RWPE2 (cell line): ENCODE measurements at places on chromosomes 3 and 15.
A peak's percentile ranks its signal among the peaks of the same experiment; 100 is the strongest.

GRCh38 chr3:50419595-50420370 is 60.5 kb upstream of the TMEM115 start:
- no peak overlapping the region for H3K27ac ChIP-seq
- no peaks in the 10 kb centered on the region for H3K27me3 ChIP-seq
- H3K4me3 ChIP-seq, result no peak overlapping the region
- no peak for DNase-seq

DNA sequence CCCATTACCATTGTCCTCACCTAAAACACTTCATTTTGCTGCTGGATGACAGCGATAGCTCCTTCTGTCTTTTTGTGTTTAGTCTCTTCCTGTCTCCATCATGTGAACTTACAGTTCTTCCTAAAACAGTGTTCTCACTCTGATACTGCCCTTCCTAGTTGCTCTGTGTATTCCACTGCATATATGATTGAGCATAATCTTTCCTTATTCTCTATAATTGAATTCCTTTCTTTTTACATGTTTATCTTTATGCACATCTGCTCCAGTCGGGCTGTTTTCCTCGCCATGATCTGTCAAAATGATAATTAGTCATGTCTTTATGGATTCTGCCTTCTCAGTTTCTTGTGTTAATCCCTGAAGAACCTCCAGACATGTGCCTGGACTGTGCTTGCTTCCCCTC is 405.1 kb upstream of the SEMA6D start:
- H3K27me3 ChIP-seq, result no peaks in the 10 kb centered on the region
- no peak overlapping the region for H3K27ac ChIP-seq
- H3K36me3 ChIP-seq, result no peaks in the 10 kb centered on the region
- H3K4me1 ChIP-seq, result no peaks in the 10 kb centered on the region
- DNase-seq, result no peak
- no peak overlapping the region for H3K4me3 ChIP-seq

- H3K36me3 ChIP-seq, result no peaks in the 10 kb centered on the region
- no peak overlapping the region for H3K4me3 ChIP-seq
Observed at GRCh38 chr3:63611382-63611781, 41.1 kb upstream of the SNTN start.

- H3K27me3 ChIP-seq, result no peaks in the 10 kb centered on the region
- no peak overlapping the region for H3K27ac ChIP-seq
- no peak for DNase-seq
- H3K4me3 ChIP-seq, result no peak overlapping the region
- H3K4me1 ChIP-seq, result no peaks in the 10 kb centered on the region
- H3K36me3 ChIP-seq, result no peaks in the 10 kb centered on the region
Observed at GRCh38 chr3:61158667-61159066, 92.6 kb downstream of the FHIT start.

DNA sequence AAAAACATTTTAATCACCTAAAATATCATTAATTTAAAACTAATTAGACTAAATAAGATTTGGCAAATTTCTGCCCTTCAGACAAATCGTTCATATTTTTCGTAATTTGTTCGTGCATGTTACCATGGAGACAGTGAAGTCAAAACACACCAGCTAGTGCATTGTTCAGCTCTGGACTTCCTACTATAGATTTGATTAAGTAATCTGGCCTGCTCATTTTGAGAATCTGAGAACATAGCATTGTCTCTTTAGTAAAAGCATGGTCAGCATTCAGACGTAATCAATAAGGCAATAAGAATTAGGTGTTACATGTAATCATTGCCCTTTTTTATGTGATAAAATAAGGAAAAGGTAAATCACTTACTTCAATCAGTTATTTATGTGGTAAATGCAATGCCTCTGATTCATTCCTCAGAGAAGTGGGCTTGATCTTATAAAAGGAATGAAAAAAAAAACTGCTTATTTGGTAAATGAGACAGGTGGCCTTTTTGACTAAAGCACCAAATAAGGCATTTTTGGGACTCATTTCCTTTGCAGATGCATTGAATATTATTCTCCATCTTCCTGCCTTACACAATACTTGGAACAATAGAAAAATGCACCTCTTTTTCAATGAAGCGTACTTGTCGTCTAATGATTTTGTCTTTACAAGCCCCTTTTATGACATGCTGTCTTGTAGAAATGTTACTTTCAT is 84.5 kb upstream of the FNDC3B start:
- H3K4me1 ChIP-seq, result peaks cover 51% of the 10 kb centered on the region
- H3K27ac ChIP-seq, result peak overlapping the region; percentile 81
- H3K27me3 ChIP-seq, result no peaks in the 10 kb centered on the region
- no peak for DNase-seq

DNA sequence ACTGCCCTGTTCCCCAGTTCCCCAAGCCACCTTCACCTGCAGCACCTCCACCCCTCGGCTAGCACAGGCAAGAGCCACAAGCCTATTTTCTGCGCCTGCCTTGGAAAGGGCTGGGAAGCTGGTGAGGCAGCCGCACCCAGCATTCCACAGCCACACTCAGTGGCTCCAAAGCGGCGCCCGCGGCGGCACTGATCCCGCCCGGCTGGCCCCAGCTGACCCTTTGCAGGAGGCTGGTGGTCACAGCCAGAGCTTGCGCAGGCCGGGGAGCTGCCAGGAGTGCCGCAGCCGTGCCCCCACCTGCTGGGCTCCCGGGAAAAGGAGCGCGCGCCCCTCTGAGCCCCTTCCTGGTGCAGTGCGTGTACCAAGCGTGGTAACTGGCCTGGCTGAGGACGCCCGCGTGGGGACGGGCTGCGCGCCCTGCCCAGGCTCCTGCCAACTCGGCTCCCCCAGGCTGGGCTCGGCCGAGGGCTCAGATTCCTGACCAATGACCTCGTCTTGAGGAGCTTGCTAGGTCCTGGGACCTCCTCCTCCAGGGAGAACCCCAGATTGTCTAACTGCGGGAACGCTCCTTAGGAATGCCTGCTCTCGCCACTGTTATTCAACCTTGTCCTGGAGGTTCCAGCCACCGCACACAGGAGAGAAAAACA is 13.3 kb downstream of the GRAMD2A start:
- peak; percentile 75 for DNase-seq
- no peak overlapping the region for H3K4me3 ChIP-seq
- no peaks in the 10 kb centered on the region for H3K36me3 ChIP-seq
- H3K27ac ChIP-seq, result no peak overlapping the region
- peaks cover 23% of the 10 kb centered on the region for H3K4me1 ChIP-seq
- no peaks in the 10 kb centered on the region for H3K27me3 ChIP-seq

DNA sequence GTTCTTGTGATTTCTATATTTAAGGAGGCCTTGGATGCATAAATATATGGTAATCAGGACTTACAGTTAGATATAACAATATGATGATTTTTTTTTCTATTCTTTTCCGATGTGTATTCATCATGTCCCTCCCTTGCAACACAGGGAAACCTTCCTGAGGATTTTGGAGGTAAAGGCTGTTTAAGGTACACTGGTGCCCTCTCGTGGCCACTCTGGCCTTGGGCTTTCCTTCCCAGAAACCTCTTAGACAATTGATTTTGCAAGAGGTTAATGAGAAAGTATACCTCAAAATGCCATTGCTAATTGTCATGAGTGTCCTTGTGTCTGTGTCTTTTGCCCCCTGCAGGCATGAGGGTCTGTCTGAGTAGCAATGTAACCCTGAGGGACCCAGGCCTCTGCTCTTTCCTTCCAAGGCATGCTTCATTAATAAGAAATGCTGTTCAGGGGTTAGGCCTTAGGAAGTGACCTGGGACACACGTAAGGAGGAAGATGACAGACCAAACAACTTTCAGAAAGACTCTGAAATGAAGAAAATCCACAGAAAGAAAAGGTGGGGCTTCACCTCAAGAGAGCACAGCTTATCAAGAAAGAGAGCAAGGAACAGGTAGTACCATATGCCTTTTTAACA is 70.3 kb upstream of the PPP2R3A start:
- peak; percentile 61 for DNase-seq
- no peaks in the 10 kb centered on the region for H3K36me3 ChIP-seq
- no peak overlapping the region for H3K4me3 ChIP-seq
- peaks cover 3% of the 10 kb centered on the region for H3K4me1 ChIP-seq
- peak overlapping the region; percentile 13 for H3K27ac ChIP-seq
- H3K27me3 ChIP-seq, result peaks cover 3% of the 10 kb centered on the region

- no peak for DNase-seq
- peak overlapping the region; percentile 13 for H3K27ac ChIP-seq
- H3K36me3 ChIP-seq, result no peaks in the 10 kb centered on the region
- H3K4me1 ChIP-seq, result peaks cover 10% of the 10 kb centered on the region
- no peak overlapping the region for H3K4me3 ChIP-seq
Observed at GRCh38 chr3:107870943-107871638, 219.7 kb downstream of the CD47 start.

- peaks cover 98% of the 10 kb centered on the region for H3K36me3 ChIP-seq
- H3K27ac ChIP-seq, result no peak overlapping the region
- no peak overlapping the region for H3K4me3 ChIP-seq
- no peaks in the 10 kb centered on the region for H3K27me3 ChIP-seq
- no peak for DNase-seq
Observed at GRCh38 chr3:50177346-50177745, 14.1 kb upstream of the GNAT1 start.

DNA sequence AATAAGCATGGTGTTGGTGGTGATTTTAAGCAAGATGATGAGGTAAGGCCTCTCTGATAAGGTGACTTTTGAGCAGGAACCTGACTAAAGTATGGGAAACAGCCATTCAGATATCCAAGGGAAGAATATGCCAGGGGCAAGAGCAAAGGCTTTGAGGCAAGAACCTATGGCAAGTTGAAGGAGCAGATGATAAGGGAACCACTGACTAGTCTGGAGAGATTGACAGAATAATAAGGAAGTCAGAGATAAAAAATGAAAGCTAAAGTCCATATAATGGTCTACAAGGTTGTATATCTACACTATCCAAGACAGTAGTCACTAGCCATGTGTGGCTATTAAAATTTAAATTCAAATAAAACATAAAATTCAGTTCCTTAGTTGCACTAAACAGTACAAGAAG is 2.5 kb upstream of the C3orf38 start:
- no peak overlapping the region for H3K4me3 ChIP-seq
- H3K27me3 ChIP-seq, result no peaks in the 10 kb centered on the region

DNA sequence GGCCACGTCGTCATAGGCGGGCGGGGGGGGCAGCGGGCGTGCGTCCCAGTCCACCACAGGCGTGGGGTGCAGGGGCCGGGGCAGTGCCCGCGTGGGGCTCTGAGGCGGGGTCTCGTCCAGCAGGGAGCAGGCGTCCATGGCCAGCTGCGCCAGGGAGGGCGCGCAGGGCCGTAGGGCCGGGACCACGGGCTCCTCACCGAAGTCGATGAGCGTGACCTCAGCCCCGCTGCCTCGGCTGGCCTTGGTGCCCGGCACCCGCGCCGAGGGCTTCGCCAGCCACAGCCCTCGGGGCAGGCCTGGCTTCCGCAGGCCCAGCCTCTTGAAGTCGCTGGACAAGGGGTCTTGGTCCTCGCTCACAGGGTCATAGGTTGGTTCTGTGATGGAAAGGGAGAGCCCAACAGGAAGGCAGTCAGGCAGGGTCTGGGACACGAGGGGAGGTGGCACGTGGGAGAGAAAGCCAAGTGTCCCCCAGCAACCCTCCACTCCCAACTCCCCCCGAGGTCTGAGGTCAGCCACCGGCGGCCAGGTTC is 40.0 kb downstream of the TNK2 start:
- H3K4me3 ChIP-seq, result no peak overlapping the region
- peaks cover 13% of the 10 kb centered on the region for H3K4me1 ChIP-seq
- peaks cover 33% of the 10 kb centered on the region for H3K36me3 ChIP-seq
- H3K27ac ChIP-seq, result no peak overlapping the region
- H3K27me3 ChIP-seq, result no peaks in the 10 kb centered on the region
- DNase-seq, result no peak

GRCh38 chr15:79562403-79562815 is 130.3 kb downstream of the MINAR1 start:
- H3K27me3 ChIP-seq, result peaks cover 50% of the 10 kb centered on the region
- H3K4me3 ChIP-seq, result no peak overlapping the region
- no peak for DNase-seq
- H3K4me1 ChIP-seq, result no peaks in the 10 kb centered on the region

- no peak for DNase-seq
- H3K27ac ChIP-seq, result no peak overlapping the region
Observed at GRCh38 chr3:53880396-53881345, 1.3 kb downstream of the ACTR8 start.

- no peaks in the 10 kb centered on the region for H3K4me1 ChIP-seq
- DNase-seq, result no peak
- no peak overlapping the region for H3K27ac ChIP-seq
- H3K36me3 ChIP-seq, result peaks cover 77% of the 10 kb centered on the region
- no peak overlapping the region for H3K4me3 ChIP-seq
Observed at GRCh38 chr3:44832032-44832431, 29.7 kb upstream of the TMEM42 start.

DNA sequence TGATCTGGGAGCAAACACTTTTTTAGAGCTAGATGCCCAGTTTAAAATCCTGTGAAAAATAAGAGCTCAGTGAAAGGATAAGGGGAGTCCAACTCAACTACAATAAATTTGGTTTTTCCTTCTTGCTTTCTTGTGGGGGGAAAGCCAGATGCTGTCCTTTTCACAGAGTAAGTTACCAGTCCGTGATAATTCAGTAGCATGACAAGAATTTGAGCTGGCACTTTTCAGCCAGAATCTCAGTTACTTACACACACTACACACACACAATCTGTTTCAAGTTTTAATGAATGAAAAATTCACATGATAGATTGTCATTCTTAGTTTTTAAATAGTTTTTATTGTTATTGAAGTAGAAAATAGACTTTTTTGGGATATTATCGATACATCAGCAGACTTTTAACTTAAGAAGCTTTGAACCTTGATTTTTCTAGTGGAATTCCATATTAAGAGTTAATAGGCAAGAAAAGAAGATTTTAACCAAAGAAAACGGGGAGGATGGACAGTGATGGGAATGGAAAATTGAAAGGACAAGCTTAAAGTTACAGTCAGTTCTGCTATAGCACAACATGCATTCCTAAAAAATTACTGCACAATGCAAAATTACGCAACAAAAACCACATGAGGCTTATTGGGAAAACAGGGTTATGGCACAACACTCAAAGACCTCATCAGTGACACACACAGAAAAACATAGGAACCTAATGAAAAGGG is 47.0 kb downstream of the PSMD6 start:
- no peak overlapping the region for H3K4me3 ChIP-seq
- peaks cover 21% of the 10 kb centered on the region for H3K36me3 ChIP-seq
- DNase-seq, result no peak
- H3K4me1 ChIP-seq, result peaks cover 31% of the 10 kb centered on the region
- peak overlapping the region; percentile 87 for H3K27ac ChIP-seq

GRCh38 chr3:17149076-17149475 is 264.3 kb downstream of the PLCL2 start:
- no peaks in the 10 kb centered on the region for H3K27me3 ChIP-seq
- no peaks in the 10 kb centered on the region for H3K36me3 ChIP-seq
- no peak overlapping the region for H3K4me3 ChIP-seq
- no peak overlapping the region for H3K27ac ChIP-seq
- no peak for DNase-seq
- no peaks in the 10 kb centered on the region for H3K4me1 ChIP-seq

- no peaks in the 10 kb centered on the region for H3K27me3 ChIP-seq
- H3K4me1 ChIP-seq, result no peaks in the 10 kb centered on the region
- no peak for DNase-seq
- no peaks in the 10 kb centered on the region for H3K36me3 ChIP-seq
Observed at GRCh38 chr3:158846803-158847451, 45.1 kb downstream of the MFSD1 start.
